ENCODE measurements at places on chromosomes 3 and 15.
A peak's percentile ranks its signal among the peaks of the same experiment; 100 is the strongest.

DNA sequence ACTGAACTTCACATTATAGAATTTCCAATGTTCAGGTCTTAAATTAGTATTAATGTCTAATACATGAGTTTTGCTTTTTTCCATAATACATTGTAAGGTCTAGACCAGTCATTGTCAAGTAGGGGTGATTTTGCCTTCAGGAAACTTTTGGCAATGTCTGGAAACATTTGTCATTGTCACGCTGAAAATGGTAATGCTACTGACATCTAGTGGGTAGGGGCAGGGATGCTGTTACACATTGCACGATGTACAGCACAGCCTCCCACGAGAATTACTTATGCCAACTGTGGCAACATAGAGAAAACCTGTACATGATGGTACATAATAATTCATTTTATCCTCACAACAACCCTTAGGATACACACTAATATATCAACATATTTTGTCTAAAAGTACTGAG lies 384.1 kb downstream of the CADM2 start:
- no peak for DNase-seq

DNA sequence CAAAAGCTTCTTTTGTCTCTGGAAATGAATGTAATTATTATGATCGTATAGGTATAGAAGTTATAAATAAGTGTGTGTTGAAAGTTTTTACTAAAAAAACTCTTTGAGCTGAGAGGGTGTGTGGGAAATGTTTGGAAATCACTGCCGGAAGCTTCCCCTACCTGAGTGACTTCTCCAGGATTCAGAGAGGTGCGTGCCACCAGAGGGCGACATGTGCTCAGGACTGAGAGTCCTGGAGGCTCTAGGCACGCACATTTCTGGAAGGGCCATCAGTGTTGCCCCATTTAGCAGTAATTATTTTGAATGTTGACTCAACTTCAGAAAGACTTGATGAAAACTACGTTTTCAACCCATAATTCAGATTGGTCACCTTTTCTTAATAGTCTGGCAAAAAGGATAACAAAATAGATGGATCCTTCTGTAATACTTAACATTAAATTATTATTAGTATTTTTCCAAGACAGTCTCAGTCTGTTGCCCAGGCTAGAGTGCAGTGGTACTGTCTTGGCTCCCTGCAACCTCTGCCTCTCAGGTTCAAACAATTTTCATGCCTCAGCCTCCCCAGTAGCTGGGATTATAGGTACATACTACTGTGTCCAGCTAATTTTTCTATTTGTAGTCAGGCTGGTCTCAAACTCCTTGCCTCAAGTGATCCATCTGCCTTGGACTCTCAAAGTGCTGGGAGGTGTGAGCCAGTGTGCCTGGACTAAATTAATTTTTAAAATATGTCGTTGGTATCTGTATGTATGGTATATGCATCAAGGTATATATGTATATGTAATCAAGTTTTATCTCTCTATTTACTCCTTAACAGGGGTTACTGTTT lies 34.5 kb downstream of the GPR171 start:
- DNase-seq, result peak; percentile 79

DNA sequence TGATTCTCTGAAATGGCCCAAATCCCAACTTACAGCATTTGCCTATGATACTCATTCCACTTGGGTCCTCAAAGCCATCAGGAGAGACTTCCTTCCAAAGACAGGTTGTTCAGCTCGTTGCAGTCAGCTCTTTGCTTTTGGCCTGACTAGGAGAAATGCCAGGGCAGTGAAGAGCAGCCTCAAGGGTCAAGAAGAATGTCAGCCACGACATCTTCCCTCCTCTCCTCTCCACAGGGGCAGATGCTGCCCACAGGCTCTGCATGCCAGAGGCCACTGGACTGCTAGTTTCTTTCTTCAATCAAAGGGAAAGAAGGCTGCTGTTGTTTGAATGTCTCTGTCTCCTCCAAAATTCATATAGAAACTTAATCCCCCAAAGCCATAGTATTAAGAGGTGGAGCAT lies 201.7 kb upstream of the PFN2 start:
- no peak for DNase-seq

DNA sequence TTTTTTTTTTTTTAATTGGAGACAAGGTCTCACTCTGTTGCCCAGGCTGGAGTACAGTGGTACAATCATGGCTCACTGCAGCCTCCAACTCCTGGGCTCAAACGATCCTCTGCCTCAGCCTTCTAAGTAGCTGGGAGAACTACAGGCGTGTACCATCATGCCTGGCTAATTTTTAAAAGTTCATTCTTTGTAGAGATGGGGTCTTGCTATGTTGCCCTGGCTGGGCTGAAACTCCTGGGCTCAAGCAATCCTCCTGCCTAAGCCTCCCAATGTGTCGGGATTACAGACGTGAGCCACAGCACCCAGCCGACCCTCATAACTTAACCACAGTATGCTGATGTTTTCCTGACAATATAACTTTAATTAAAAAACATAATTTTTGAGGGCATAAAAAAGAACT lies 24.3 kb downstream of the IL17RD start:
- DNase-seq, result no peak

- no peak for DNase-seq
Measured at GRCh38 chr15:92200891-92201290, 192.8 kb upstream of the ST8SIA2 start.

DNA sequence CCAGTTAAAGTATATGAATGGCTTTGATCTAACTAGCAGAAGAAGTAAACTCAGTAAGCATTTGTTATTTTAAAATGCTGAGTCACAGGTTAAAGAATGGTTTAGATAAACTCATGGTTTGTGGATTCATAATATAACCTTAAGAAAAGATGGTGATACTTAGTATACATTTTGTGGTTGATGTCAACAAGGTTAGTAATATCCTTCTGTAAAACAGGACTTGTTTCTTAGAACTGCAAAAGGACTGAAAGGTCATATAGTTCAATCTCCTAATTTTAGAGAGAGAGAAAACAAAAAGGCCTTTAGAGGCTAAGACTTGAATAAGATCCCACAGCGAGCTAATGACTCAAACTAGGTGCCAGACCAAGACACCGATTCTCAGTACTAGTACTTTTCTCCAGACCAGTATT lies 50.0 kb downstream of the STRIT1 start:
- DNase-seq, result no peak

- DNase-seq, result no peak
Measured at GRCh38 chr15:66907826-66908743, 157.3 kb upstream of the SMAD3 start.

- no peak for DNase-seq
Measured at GRCh38 chr3:192261135-192261534, 466.2 kb downstream of the FGF12 start.
